ENCODE measurements at places on chromosomes 3 and 15. TPM values are rescaled to one million over a fixed set of nuclear protein-coding genes. Genes with fewer than 3 reads are reported as not detected.

GRCh38 chr15:61057376-61057775 is 171.7 kb downstream of the RORA start:
- no peak for DNase-seq

GRCh38 chr3:53089511-53089910 is 40.7 kb downstream of the RFT1 start:
- DNase-seq, result no peak

- no peak for DNase-seq
Observed at GRCh38 chr3:48552111-48552951, 4.3 kb downstream of the PFKFB4 start.

GRCh38 chr3:110773413-110773954 is 298.1 kb upstream of the NECTIN3 start:
- peak; percentile 6 for DNase-seq

GRCh38 chr3:70889162-70890019 is 577.0 kb upstream of the MDFIC2 start:
- DNase-seq, result no peak

DNA sequence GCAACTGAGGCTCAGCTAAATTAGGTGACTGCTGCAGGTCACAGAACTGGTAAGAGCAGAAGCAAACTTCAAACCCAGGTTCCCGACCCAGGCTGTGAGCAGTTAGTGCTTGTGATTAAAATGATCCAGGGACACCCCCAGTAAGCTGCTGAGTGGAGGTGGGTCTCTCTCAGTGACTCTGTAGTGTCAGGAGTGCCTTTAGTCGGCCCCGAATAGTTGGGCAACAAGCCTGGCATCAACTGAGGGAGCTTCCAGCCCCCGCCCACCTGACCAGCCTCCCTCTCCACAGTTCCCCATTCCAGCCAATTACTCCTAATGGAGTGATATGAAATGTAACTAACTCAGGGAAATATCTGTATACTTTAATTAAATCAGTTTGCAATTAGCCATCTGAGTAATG is 168.0 kb upstream of the SMAD3 start:
- no peak for DNase-seq

DNA sequence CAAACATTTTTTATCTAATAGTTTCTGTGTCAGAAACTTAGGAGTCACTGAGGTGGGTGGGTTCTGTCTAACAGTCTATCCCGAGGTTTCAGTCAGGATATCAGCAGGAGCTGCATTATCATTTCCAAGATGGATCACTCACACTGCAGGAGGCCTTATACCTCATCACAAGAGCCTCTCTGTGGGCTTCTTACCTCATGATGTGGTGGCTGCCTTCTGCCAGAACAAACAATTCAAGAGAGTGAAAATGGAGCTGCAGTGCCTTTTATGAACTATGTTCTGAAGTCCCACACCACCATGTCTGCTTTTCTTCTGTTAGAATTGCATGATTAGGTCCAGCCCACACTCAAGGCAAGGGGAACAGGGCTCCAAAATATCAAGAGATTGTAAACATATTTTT is 27.9 kb downstream of the RFX7 start:
- DNase-seq, result peak; percentile 66

- peak; percentile 41 for DNase-seq
Observed at GRCh38 chr3:74614107-74614967, at the start of gene CNTN3. CNTN3 (minus strand) TSS chr3:74614659; CDS start chr3:74521112, 93,547 bp downstream.

DNA sequence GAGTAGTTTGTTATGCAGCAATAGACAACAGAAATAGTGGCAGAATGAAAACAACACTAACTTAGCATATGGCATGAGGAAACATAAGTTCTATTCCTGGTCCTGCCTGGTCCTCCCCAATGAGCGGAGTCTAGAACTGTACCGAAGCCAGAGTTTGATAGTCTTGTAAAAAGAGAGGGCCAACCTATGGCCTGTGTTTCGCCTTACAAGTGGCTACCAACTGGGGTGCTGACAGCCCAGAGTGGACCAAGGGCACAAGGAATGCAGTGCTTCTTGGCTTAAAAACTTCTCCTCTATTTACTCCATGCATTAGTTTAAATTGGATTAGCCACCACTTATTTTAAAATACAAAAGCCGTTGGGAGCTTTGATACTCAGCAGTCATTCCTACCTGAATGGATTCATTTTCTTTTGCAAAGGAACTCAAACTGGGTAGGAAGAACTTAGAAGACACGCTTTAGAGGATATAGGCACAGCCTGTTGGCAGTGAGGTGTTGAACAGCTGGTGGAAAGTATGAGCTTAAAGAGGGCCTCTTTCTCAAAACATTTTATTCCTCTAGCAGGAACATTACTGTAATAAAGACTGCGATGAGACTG is 302.9 kb downstream of the PLCL2 start:
- DNase-seq, result no peak

GRCh38 chr3:46194868-46195553 is 13.1 kb downstream of the CCR1 start:
- no peak for DNase-seq

DNA sequence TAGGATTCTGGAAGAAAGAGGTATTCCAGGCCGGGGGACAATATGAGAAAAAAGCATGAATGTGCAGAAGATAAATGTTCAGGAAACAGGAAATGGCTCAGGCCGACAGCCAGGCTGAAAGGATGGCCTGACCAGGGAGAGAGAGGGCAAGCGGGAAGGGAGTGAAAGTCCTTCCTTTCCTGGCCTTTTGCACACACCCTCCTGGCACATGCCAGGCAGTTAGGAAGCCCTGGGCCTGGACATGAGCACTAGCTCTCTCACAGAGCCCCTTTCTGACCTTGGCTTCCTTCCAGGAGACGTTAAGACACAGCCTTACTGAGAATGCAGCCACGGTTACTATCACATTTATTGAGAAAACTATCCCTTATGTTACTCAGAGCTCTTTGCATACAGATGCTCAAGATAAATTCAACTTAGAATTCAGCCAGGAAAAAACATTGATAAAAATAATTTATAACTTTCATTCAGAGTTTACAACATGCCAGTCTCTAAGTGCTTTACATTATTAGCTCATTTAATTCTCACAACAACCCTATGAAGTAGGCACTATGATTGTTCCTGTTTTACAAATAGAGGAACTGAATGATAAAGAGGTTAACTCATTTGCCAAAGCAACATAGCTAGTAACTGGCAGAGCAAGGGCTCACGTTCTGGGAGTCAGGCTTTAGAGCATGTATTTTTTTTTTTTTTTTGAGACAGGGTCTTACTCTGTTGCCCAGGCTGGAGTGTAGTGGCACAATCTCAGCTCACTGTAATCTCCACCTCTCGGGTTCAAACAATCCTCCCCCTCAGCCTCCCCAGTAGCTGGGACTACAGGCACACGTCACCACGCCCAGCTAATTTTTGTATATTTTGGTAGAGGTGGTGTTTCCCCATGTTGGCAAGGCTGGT is 39.4 kb upstream of the SMAD3 start:
- peak; percentile 92 for DNase-seq

- no peak for DNase-seq
Observed at GRCh38 chr3:27278383-27279055, 90.7 kb downstream of the NEK10 start.

GRCh38 chr3:4980229-4981203 is 1.3 kb downstream of the BHLHE40 start:
- DNase-seq, result peak; percentile 93

GRCh38 chr3:64763980-64764379 is 76.2 kb upstream of the ADAMTS9 start:
- DNase-seq, result no peak

- no peak for DNase-seq
Observed at GRCh38 chr3:116112696-116113095, 332.6 kb downstream of the LSAMP start.

DNA sequence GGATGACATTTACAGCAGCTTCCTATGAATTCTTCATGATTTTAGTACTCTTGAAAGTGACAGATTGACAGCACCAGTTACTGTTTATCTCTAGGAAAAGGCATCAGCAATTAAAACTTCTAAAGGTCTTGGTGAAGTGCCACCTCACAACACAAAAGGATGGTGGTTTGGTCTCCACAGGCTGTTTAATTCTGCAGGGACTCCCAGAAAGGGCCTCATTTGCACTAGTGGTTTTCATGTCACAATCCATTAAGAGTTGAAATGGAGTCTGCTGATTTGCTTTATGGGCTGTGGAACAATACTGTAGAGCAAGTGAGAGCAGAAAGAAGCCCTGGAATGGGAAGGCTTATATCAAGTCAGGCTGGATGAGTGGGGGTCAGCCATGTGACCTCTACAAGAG is 225.3 kb upstream of the KCNMB2 start:
- no peak for DNase-seq

DNA sequence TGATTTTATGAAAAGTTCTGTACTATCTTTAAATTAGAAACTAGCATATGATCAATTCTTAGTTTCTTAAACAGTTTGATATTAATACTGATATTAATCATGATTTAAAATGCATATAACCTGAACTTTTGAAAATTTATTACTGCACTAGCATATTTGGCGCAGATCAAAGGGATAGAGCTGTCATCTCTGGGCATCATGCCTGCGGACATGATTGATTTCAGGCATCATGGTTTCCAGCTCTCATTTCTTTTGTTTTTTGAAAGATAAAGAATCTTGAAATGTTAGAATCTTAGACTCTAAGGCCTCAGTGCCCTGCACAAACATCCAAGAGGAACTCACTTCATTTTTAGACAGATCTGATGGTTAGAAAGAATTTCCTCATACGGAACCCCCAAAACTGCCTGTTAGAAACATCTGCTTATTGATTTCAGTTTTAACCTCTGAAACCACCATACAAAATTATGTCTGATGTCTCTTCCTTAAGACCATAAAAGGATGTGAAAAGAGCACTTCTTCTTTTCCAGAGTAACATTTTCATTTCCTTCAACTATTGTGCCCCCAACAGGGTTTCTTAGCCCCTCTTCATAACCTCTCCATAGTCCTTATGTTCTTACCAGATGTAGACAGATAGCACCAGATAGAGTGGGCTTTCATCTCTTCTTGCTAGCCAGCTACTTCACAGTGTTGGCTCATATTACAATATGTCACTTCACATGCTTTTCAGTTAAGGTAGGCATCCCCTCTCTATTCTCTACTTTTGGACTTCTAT is 110.8 kb downstream of the BBX start:
- peak; percentile 39 for DNase-seq

DNA sequence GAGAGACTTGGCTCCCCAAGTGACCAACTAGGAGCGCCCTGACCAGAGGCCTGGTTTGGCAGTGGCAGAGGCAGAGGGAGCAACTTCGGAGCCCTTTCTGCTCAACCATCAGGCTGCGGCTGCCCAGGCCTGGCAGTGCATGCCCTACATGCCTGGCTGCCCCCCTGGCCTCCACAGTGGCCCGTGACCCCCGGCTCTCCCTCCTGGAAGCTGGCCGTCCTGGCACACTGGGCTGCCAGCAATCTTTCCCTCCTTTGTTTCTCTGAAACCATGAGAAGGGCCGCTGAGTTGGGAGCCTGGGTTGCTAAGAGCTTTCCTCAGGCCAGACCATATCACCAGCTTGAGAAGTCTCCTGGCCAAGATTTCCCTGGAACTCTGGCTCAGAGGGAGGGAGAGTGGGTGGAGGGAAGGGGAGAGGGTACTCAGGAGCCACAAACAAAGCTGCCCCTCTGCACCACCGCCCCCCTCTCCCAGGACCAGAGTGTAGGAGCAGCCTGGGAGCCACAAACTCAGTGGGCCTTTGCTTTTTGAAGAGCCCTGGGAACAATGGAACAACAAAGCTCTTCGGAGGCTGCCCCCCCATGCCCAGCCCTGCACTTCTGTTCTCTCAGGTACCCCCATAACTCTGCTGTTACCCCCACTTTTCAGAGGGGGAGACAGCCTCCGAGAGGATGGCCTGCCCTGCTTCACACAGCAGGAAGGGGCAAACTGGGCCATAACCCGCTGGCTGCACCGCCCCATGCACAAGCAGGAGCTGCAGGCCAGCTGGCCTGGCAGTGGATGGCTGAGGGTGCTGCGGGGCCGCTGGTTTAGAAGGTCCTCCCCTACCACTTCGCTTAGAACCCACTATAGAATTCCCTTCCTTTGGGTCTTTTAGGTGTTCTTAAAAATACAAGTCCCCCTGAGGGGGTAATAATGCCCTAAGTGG is 11.3 kb downstream of the CORO2B start:
- peak; percentile 18 for DNase-seq

GRCh38 chr3:38655708-38656300 is 6.3 kb upstream of the SCN5A start:
- DNase-seq, result peak; percentile 77

DNA sequence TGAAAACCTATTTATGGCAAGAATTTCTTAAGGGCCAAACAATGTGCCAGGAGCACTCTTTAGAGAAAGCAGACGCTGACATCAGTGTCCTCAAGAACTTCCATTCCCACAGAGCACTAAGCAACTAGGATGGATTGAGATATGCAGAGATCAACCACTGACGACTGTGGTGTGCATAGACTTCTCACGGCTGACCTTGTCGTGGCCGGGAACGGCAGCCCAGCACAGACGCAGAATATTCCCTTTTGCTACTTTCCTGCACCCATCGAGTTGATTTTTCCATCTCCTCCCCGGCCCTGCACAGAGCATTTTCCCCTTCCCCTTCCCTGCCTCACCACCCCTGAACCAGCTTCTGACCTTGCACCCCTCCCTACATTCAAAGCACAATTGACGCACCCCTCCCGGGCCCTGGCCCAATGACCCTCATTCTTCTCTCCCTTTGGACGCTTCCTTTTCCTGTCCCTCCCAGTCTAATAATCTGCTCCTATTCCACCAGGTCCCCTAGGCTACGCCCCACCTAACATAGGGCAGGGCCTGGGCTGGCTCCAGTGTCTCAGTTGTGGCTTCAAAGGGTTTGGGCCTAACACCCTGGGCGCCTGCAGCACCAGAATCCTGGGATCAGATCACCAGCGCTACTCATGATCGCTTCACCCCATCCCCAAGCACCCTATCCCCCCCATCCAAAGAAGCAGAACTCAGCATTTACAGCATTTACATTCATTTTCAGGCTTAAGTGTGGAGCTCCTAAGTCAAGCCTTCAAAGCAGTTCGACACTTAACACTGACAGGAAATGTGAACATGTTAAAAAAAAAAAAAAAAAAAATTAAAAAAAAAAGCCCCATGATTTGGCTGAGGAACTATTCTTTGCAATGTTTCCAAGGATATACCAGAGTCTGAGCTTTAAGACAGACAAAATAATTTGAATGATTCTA is 151.2 kb downstream of the FOXP1 start:
- DNase-seq, result no peak

DNA sequence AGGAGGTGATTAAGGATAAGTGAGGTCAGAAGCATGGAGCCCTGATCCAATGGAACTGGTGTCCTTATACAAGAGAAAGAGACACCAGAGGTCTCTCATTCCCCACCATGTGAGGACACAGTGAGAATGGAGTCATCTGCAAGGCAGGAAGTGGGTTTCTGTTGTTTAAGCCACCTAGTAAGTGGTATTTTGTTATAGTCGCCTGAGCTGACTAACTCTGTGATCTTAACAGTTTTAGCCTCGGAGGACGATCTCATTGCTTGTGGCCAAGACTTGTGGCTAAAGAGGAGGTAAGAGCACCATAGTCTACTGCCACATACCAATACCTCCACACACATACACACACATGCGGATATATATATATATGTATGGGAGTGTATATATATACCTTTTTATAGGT is 73.8 kb downstream of the MCTP2 start:
- no peak for DNase-seq

SLC49A4 gene
- total RNA-seq, result 41.8 TPM

TTC21A gene
- 8.5 TPM for total RNA-seq

CPLX3 gene
- not detected for total RNA-seq

MAP6D1 gene
- 0.59 TPM for total RNA-seq

ANKUB1 gene
- not detected for total RNA-seq

RHCG gene
- total RNA-seq, result not detected
